Activated CD8-positive, alpha-beta memory T cell treated with anti-CD3 and anti-CD28 coated beads for 1 hour (primary cell): ENCODE measurements at places on chromosomes 11 and 22.

- DNase-seq, result no peak
Measured at GRCh38 chr11:39365809-39366436, 2093.5 kb downstream of the LRRC4C start.

GRCh38 chr11:122339436-122340060 is 223.5 kb upstream of the BLID start:
- DNase-seq, result no peak

DNA sequence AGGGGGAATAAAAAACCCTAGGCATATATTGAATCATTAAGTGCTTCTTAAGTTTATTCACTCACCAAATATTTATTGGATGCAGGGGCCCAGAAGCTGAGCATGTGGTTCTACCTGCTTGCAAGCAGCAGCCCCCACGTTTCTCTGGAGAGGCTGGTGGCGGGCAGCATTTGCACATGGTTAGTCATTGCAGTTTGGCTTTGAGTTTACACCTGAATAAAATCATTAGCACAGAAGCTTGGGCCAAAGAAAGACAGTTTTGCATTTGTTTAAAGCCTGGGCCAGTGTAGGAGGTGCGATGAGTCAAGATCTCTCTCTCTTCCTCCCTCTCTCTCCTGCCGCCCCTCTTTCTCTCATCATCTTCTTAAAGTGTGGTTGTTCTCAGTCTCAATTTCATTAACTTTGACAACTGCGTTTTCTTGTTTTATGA is 72.6 kb downstream of the C22orf31 start:
- DNase-seq, result no peak

DNA sequence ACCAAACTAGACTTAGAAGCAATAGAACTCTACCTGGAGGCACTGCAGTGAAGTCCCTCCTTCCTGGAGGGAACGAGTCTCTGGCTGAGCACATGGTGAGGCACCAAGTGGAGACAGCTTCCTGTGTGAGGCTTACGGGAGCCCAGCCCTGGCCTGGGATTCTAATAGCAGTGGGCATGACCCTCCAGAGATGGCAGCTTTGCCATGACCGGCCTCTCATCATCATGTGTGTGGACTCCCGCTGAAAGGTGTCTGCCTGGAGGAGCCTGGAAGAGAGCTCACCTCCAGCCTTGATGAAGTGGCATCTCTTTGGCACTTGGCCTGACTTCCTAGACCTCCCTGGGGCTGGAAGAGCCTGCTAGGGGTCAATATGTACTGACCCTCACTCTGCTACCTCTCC is 8.0 kb downstream of the DGAT2 start:
- no peak for DNase-seq

DNA sequence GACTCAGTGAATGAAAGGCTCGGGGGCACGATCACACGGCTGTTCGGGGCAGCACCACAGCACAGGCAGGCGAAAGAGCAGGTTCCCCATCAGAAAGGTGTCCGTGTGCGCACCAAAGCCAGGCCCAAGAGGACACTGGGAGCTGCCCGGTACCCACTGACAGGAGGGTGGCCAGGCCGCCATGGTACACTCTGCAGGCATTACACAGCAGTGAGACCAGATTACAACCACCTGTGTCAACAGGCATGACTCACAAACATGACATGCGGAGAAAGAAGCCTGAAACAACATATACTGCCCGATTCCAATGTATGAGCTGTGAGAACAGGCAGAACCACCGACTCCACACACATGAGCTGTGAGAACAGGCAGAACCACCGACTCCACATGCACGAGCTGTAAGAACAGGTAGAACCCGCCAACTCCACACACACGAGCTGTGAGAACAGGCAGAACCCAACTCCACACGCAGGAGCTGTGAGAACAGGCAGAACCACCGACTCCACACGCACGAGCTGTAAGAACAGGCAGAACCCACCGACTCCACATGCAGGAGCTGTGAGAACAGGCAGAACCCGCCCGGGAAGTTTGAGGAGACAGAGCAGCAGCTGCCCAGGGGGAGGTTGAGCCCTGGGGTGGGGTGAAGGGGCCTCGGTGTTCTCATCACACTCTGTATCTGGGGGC is 32.6 kb downstream of the KIAA0930 start:
- DNase-seq, result no peak

DNA sequence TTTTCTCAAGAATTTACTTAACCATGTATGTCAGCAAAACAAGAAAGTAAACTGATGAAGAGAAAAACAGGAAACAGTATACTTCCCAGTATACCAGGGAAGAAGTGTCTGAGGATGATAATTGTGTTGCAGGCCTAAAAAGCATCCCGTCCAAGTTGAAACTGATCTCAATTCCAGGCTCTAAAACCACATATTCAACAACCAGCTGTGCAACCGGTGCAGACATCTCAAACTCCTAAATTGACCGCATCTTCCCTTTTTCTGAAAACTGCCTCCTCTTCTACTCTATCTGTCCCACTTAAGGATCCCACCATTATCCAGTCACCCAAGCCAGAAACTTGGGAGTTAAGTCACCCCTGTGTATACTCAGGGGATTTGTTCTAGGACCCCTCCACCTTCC is 47.2 kb downstream of the CCDC83 start:
- DNase-seq, result no peak

DNA sequence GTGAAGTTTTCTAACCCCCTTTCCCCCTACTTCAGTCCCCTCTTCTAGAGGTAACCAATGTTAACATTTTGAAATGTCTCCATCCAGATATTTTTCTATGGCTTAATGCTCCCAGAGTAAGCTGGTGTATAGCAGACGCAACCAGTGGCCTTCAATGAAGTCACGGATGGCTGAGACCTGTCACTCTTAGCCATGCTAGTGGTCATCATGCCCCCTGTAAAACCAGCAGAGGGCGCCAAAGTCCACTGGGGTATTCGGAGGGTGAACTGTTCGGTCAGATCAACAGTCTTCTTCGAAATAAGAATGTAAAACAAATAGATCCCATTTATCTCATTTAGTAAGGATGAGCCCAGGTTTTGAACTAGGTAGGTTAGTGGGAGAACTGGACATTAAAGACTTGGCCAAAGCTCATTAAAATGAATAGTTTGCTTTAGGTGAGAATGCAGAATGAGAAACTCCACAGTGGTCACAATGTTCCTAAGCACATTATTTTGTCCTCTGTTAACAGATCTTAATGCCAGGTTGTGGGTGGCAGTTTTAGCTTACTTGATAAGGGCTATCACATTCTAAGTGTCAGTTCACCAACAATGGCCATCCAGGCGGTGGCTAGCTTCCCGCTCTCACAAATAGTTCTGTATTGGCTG is 8.6 kb upstream of the MMP8 start:
- DNase-seq, result peak; percentile 2

DNA sequence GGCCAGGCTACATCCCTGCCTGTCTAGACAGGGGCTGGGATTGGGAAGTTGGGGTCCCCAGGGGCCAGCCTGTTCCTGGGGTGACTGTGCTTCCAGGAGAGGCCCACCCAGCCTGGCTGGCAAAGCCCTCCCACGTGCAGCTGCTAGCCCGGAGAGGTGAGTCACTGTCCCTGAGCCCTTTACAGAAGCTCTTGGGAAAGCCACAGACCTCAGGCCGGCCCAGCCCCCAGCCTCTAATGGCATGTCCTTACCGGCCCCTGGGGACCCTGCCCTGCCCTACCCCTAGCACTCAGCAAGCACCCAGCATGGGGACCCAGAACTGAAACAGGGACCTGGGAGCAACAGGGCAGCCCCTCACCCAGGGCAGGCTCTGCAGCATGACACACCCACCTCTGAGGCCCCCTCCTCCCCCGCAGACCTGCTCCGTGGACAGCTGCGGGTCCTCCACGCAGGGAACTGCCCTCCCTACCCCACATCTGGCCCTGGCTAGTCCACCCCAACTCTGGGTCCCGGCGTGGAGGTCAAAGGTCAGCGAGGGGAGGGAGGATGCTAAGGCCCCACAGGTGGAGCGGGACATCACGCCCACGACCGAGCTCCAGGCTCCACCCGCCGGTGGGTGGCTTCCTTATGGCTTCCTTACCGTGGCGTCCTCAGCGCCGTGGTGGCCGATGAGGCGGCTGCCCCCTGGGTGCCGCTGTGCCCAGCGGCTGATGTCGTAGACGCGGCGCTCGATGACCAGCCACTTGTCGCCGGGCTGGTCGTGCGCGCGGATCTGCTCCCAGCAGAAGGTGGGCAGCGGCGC is 615 bp downstream of the FADS3 start:
- no peak for DNase-seq

DNA sequence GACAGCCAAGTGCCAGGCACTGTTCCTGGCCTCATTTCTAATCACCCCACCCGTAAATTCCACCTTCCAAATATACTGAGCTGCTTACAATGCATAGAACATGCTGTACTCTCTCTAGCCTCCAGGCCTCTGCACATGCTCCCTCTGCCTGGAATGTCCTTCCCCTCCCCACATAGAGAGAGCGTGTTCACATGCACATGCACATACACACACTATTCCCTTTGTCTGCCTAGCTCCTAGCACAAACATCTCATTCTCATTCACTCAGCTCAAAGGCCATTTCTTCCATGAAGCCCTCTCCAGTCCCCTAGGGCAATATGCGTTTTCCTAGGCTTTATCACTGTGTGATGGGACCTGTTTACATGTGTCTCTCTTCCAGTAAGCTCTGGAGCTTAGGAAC is 144.6 kb downstream of the WT1 start:
- no peak for DNase-seq

GRCh38 chr11:20235164-20235563 is 74.9 kb upstream of the DBX1 start:
- DNase-seq, result no peak

- DNase-seq, result no peak
Measured at GRCh38 chr11:112624431-112624830, 336.8 kb upstream of the NCAM1 start.

DNA sequence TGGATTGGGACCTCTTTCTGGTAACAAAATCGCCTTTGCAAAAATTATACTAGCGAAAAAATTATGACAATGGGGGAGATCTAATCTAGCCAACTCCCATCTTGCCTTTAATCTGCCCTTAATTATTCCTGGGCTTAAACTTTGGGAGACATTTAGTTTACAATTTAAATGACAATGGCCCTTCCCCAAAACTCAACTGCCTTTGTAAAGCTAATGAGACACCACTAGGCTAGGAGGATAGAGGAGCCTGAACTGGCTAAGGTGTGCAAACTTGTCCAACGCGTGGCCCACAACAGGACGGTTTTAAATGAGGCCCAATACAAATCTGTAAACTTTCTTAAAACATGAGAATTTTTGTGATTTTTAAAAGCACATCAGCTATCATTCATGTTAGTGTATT is 67.3 kb downstream of the RSF1 start:
- DNase-seq, result no peak

DNA sequence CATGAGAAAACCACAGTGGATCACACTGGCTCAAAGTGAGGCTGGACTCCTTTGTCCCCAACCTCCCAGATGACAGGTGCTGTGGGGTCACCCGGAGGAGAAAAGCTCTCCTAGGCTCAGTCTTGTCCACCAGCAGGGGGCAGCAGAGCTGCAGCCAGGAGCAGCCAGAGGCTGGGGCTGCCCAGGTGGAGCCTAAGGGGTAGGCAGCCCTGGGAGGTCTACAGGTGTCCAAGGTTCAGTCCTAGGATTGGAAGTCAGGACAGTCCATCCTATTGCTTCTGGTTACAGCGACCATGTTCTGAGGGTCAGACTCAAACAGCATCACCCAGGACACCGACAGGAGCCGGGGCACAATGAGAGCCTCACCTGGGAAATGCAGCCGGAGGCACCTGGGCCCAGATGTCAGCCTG is 77.6 kb upstream of the IGLL5 start:
- peak; percentile 32 for DNase-seq

DNA sequence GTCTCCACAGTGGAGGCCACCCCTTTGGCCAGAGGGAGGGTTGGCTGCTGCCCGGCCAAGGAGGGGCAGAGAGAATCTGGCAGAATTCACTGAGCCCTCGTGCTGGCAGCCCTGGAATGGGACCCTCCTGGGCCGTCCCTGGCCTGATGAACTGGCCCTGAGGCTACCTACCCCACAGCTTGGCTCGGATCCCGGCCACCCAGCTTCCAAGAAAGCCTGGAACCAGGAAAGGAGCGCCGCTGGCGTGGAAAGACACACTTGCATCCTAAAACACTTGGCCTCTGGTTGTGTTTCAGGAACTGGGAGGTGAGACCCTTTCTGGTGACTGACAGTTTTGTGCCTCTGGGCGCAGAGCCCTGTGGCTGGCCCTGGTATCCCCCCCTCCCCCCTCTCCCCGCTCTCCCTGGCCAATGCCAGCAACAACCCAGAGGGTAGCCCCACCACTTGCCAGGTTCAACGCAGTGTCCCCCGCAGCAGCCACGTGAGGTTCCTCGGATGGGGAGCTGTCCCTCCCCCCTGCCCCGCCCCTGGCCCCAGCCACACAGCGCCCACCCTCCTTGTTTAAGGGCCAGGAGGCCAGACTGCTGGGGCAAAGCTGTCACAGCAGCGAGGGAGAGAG is 693 bp downstream of the NFAM1 start:
- DNase-seq, result no peak

DNA sequence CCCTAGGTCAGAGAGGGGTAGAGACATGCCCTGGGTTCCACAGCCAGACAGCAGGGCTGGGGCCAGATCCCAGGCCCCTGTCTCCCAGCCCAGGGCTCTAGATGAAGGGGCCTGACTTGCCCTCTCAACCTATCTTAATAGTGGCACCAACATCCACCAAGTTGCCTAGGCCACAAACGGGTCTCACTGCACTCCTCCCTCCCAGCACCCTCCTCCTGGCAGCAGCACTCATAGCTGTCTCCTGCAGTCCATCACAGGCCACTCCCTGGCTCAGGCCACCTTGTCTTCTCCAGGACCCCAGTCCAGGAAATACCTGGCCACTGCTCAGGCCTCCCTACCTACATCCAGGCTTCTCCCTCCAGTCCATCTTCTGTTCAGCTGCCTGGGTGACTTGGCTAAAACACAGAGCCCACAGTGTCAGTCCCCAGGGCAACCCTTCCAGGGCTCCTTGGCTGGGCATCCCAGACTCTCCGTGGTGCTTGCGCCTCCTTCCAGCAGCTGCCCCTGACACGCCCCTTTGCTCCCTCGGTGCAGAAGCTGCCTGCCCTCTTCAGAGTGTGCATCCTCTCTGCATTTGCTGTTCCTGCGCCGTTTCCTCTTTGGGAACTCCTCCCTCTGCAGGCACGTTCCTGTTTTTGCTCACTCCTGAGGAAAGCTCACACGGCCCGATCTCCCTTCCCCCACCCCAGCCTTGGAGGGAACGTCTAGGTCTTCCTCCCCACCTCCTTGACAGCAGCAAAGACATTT is 40.5 kb downstream of the LRRC32 start:
- DNase-seq, result no peak

DNA sequence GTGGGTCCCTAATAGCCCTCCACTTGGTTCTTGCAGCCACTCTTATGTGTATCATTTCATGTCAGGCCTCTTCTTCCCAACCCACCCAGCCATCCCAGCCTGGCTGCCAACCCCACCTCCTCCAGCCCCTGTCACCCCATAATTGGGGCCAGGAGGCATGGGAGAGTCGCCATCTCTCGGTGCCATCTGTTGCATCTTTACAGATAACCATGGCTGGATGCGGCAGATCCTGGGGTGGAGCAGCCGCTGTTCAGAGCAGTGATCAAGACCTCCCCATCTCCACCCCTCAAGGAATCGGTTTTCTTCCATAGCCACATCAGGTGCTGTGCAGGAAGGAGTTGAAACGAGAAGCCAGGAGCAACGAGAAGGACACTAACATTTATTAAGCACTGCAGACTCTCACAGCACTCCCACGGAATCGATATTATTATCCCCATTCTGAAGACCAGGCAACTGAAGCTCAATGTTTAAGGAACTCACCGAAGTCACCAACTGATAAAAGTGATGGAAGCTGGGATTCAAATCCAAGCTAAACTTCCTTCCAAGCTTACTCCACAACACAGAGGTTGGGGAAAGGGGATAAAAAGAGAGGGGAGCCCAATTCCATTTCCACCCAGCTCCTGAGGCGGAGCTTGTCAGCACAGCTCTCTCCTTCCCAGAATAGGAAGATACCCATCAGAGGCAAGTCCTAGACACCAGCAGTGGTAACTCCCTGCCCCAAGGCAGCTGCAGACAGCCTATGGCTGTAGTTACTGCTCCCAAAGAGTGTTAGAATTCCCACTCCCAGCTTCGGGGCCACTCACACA is 2.7 kb downstream of the SLC43A1 start:
- no peak for DNase-seq
